ENCODE measurements at places on chromosomes 2 and 18. TPM values are rescaled to one million over a fixed set of nuclear protein-coding genes. Genes with fewer than 3 reads are reported as not detected.

The AKAIN1 gene
- not detected for total RNA-seq

The RPRM gene
- not detected for total RNA-seq

The MYCN gene
- total RNA-seq, result 0.81 TPM

- DNase-seq, result no peak
These were observed 43.7 kb downstream of the FIGN start for GRCh38 chr2:163692081-163692480.

- no peak for DNase-seq
These were observed 146.5 kb downstream of the TRIM43 start for GRCh38 chr2:95738301-95738700.

The ZBTB7C gene
- total RNA-seq, result 9.6 TPM

The VWA3B gene
- total RNA-seq, result not detected

The DNAH6 gene
- not detected for total RNA-seq

Measured in thoracic aorta (tissue), 2 donors.